GM12864 (cell line): ENCODE measurements at places on chromosomes 12 and 14.

DNA sequence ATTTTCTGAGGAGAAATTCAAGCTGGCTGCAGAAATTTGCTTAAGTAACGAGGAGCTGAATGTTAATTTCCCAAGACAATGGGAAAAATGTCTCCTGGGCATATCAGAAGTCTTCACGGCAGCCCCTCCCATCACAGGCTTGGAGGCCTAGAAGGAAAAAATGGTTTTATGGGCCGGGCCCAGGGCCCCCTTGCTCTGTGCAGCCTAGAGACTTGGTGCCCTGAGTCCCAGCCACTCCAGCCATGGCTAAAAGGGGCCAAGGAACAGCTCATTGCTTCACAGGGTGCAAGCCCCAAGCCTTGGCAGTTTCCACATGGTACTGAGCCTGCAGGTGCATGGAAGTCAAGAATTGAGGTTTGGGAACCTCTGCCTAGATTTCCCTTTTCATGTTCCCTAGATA is 24.3 kb upstream of the HSP90AA1 start:
- no peak for DNase-seq

- no peak for DNase-seq
These were observed 85.1 kb upstream of the DAAM1 start for GRCh38 chr14:59103396-59103795.

DNA sequence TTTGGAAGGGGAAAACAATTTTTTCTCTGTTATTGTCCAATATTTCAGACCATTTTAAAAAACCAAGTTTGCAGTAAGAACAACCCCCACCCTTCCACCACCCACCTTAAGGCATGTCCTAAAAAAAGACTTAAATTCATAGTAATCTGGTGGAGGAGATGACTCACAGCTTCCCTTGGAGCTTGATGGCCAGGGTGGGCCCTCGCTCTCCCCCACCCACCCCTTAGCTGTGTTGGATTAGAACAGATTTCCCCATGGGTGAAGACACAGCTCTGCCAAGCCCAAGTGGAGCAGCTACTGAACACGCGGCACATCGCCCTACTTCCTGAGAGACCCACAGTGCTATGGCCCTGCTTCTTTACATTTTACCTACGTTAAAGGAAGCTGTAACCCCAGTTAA is 140.3 kb downstream of the GCH1 start:
- DNase-seq: no peak

DNA sequence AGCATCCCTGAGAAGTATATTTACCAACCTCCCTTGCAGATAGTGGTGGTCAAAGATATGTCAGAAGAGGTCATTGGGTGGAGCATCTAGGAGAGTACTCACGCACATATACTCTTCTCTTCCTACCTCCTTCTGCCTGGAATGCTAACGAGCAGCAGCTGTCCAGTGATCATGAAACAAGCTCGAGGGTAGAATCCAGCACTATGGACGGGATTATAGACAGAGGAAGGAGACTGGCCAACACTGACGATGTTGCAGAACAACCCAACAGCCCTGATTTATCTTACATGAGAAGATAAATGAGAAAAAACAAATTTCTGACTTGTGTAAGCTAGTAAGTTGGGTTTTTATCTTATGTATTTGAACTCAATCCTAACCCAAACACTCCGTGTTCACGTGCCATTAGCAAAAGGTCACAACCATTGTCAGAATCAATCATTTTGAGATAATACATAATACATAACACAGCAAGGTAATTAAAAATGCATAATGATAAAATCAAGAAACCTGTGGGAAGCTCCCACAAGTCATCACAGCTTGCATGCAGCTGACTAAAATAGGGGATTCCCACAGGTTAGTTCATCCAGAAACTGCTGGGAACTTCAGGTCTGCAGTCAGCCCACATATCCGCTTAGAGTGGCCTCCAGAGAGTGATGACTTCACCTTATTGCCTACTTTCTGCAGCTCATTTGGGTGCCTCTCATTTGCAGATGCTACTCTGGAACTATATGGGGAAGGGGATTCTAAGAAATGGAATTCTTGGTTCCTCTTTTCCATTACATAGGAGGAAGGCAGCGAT is 36.3 kb upstream of the STK38L start:
- peak; percentile 84 for DNase-seq

- no peak for DNase-seq
These were observed 9.9 kb downstream of the DBX2 start for GRCh38 chr12:45040977-45041376.

DNA sequence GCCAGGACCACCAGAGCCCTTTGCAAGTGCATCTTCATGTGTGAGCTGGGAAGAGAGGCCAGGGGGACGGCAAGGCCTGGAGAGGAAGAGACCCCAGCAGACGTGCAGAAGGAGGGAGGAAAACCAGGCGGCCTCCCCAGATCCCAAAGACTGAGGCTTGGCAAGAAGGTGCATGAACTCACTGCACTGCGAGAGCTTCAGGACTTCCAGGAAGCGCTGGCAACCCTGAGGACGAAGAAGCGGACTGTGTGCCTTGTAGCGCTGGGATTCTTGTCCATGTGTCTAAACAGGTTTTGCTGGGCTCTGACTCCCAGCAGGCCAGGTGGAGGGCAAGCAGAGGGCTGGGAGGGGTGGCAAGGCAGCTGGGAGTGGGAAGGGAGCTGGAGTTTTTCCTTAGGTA is 939 bp downstream of the TGFB3 start:
- no peak for DNase-seq

DNA sequence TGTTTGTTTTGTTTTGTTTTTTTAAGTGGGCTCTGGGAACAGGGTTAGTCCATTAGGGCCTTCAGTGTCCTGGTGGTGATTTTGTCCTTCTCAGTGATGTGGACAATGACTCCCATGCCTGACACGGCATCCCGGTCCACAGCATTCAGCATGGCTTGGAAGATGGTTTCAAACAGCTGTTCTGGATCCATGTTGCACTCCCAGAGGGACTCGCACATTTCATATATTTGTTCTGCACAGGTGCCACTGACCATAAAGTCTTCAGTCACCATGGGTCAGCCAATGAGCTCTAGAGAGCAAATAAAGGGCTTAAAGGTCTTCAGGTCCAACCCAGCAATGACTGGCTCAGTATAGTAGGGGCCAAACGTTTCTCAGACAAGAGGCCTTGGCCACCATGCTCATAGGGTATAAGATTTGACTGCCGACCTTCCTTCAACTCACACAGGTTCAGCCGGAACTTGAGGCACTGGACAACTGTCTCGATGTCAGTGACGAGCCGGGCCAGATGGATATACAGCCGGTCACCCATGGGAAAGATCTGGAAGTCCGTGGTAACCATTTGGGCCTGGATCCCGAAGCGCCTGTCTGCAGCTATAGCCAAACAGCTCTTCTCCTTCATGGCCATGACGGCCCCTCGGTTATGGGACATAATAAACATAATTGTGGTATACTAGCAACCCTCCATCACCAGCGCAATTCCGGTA is 18.0 kb downstream of the OR10P1 start:
- no peak for DNase-seq

DNA sequence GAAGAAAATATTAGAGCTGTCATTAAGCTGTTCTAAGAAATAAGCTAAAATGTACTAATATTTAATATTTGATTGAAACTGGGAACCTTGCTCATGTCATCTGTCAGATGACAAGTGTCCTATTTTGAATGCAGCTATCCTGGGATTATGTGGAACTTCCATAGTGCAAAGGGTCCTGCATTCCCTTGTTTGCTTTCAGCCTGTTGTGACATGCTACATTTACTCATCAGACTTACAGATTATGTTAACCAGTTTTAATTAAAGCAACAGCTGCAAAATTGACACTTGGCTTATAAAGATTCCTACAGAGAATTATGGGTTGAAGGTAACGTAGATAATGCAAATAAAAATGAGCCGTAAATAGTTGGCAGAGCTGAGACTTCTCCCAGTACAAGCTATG is 458.4 kb upstream of the RGS6 start:
- no peak for DNase-seq

GRCh38 chr12:109214131-109214530 is 95.0 kb downstream of the FOXN4 start:
- no peak for DNase-seq

- DNase-seq: no peak
These were observed 78.0 kb downstream of the ARL6IP4 start for GRCh38 chr12:123058481-123058880.

- DNase-seq: no peak
These were observed 740.9 kb downstream of the GALC start for GRCh38 chr14:87252103-87252502.

GRCh38 chr14:90571149-90571947 is 174.5 kb downstream of the CALM1 start:
- DNase-seq: no peak

DNA sequence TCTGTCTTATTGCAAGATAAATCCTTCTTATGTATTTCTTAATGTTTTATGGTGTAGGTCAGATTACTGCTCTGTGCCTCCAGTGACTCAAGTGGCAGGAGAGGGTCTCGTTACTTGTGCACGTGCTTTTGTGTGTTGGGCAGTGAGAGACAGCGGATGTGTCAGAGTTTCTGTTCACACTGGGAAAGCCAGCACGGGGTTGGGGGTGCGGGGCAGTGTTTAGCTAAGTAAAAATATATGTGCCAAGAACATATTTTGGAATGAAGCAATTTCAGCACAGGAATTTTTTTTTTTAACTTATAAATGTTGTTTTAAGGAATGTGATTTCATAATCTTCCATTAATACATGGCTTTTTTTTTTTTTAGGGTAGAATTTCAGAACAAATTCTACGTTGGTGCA is 4.5 kb upstream of the DNAH10 start:
- DNase-seq: no peak

DNA sequence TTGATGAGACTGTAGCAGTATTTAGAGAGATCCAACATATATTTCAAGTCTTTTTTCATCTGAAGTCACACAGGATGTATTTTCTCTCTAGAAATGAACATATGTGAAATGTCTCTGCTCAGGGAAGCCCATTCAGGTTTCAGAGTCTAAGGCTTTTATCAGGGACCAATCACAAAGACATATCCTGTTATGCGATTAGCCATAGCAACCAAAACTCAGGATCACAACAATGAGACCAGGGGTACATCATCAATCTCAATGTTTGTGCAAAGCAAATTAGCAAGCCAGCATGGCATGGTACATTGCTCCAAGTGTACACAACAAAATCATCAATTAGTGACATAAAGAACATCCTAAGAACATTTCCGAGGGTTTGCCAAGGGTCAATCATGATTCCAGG is 99.2 kb upstream of the AMN1 start:
- DNase-seq: no peak

DNA sequence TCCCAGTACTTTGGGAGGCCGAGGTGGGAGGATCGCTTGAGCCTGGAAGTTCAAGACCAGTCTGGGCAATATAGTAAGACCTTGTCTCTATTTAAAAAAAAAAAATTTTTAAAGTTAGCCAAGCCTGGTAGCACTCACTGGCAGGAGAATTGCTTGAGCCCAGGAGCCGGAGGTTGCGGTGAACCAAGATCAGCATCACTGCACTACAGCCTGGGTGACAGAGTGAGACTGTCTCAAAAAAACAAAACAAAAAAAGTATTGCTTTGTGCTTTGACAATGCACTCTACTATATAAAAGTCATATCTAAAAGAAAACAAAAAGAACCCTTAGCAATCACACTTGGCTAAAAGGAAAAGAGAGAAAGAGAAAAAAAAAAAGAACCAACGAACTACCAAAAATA is 26.8 kb downstream of the GNPTAB start:
- no peak for DNase-seq

GRCh38 chr14:68919129-68919927 is 59.8 kb downstream of the ACTN1 start:
- no peak for DNase-seq

DNA sequence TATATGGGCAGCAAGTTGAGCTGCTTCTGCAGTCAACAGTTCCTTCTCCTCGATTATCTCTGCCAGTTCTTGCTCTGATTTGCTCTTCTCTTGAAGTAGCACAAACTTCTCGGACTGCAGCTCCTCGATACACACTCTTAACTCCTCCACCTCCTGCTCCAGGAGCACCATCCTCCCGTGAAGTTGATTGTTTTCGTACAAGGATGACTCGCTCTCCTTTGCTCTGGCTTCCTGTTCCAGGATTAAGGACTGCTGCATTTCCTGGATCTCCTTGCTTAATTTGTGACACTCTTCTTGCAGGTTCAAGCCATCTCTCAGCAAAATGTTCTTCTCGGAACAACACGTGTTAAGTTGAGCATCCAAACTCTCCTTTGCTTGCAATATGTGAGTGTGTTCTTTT is 56.2 kb upstream of the VPS33A start:
- DNase-seq: no peak

DNA sequence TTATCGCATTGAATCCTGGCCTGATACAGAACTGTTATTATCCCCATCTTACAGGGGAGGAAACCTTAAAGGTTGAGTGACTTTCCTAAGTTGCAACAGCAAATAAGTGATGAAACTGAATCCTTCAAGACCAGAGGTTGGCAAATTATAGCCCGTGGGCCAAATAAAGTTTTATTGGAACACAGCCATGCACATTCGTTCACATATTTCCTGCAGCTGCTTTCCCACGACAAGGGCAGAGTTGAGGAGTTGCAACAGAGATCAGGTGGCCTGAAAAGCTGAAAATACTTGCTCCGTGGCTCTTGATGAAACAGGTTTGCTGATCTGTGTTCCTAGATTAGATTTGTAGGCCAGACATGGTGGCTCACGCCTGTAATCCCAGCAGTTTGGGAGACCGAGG is 126.7 kb downstream of the PHETA1 start:
- no peak for DNase-seq

DNA sequence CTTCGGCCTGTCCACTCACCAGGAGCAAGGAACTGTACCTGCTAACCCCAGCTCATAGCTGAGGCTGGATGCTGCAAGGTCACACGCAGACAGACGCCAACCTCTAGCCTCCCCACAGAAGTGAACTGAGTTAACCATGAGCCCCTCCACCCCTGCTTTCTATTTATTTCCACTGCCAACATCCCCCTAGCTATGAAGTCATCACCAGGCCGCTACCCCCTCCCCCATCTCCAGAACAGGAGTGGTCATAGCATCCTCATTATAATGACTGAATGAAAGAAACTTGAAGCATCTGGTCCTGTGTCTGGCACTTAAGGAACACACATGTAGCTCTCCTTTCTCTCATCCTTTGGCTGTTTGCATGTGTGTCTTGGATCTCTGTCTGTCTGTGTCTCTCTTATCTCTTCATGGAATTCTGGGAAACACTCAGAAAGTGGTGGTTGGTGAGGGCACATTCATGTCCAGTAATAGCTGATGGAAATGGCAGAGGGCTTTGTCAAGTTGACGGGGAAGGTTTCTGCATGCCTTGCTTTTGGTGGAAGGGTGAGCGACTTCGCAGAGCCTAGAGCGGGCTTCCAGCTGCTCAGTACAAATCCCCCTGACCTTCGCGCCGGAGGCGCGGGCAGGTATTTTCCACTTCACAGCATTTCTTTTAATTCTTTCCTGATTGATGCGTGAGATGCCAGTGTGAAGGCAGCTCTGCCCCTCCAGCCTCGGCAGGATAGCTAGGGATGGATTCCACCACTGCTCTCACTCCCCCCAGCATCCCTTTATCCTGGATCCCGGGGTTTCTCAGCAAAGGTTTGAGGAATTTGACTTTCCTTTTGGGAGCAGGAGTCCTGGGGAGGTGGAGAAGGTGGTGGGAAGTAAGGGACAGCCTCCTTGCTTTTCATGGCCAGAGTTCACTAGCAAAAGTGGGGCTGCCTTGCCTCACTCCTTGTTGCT is 198.2 kb downstream of the CHST11 start:
- no peak for DNase-seq
